ENCODE measurements at places on chromosomes 16 and 17. TPM values are rescaled to one million over a fixed set of nuclear protein-coding genes. Genes with fewer than 3 reads are reported as not detected.

Gene CD300LF
- not detected for total RNA-seq

Gene ORC6
- 25.0 TPM for total RNA-seq

Gene TPSB2
- not detected for total RNA-seq

Gene CNTNAP1
- 0.08 TPM for total RNA-seq

Gene GNG13
- not detected for total RNA-seq
